HCEC 1CT (cell line): ENCODE measurements at places on chromosomes 7 and 10.

DNA sequence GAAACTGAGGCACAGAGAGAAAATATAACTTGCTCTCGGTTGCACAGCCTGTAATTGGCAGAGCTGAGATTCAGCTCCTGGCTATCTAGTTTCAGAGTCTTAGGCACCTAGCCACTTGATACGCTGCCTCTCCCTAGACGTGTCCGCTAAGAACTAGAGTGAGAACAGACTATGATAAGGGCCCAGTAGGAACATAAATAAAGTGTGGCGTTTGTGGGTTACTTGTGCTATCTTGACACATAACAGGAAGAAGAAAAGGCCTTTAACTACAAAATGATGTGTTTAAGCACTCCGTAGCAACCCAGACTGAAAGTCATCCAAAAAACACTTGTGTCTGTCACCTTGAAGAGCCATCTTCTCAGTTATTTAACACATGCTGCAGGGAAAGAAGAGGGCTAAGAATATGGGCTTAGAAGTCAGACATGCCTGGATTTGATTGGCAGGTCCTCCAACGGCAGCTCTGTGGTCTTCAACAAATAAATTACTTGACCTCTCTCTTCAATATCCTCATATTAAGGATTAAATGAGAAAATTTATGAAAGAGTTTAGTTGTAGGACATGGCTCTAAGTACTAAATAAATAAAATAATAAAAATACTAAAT is 96.2 kb downstream of the SGMS1 start:
- no peak for DNase-seq

DNA sequence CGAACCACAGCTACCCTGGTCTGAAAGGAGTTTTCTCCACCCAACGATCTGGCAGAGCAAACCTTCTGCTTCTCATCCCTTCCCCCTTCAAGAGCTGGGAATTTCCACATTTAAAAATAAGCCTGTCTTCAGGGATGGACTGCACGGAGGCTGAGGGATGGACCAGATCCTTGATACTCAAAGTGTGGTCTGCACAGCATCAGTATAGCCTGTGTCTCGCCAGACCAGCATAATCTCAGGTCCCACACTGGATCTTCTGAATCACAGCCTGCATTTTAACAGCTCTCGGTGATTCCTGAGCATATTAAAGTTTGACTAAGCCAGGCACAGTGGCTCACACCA is 7.1 kb downstream of the KCNMA1 start:
- DNase-seq = no peak

GRCh38 chr10:62136931-62137330 is 131.7 kb downstream of the RTKN2 start:
- peak; percentile 93 for DNase-seq

GRCh38 chr7:92115821-92116220 is 18.5 kb downstream of the CYP51A1 start:
- no peak for DNase-seq

- no peak for DNase-seq
Measured at GRCh38 chr10:128065881-128066534, 60.2 kb downstream of the MKI67 start.

- no peak for DNase-seq
Measured at GRCh38 chr10:78436222-78436573, 402.5 kb downstream of the RPS24 start.

DNA sequence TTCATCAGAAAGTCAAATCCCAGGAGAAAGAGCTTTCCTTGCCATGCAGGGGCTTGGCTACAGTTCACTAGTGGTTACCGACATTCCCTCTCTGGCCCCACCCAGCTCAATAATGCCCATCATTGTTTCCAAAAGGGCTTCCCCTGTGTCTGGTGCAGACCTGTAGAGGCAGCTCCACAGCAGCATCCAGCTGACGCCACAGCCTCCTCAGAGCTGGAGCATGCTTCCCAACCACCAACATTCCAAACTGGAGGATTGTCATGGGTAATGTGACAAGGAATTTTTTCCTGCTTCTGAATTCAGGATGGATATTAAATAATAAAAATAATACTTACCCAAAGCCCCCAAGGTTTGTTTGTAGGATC is 77.4 kb downstream of the ZNF365 start:
- DNase-seq = no peak

DNA sequence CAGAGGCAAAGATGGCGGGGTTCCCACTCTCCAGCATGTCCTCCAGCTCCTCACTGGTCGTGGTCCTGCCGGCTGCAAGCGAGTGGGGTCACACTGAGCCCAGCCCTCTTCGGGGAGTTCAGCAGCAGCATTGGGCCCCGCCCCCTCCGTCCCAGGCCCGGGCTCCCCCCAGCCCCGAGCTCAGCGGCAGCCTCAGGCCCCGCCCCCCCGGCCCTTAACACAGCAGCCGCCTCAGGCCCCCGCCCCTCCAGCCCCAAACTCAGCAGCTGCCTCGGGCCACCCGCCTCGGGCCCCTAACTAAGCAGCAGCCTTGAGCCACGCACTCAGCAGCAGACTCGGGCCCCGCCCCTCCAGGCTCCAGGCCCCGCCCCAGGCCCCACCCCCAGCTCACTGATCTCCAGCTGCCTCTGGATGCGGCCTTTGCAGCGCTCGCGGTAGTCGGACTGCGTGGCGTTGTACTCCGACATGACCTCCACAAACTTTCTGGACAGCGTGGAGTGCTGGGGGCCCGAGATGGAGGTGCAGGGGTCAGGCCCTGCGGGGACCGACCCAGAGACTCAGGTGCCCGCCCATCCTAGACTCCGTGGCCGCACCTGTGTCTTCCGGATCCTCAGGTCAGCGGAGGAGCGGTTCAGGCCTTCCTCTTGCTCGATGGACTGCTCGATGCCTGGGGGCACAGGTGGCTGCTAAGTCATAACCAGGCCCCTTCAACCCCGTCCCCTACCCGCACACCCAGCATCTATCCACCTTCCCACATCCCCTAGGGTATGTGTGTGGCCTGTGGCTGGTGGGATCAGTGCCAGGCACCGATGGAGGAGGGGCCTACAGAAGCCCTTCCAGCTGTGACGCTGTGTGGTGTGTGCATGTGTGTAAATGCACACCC is 15.5 kb downstream of the STX1A start:
- no peak for DNase-seq

GRCh38 chr10:35579726-35580422 is 25.3 kb upstream of the GJD4 start:
- DNase-seq = no peak

GRCh38 chr7:137329411-137329810 is 14.1 kb downstream of the PTN start:
- DNase-seq = no peak

GRCh38 chr10:97020452-97021400 is 165.0 kb downstream of the SLIT1 start:
- DNase-seq = no peak

GRCh38 chr10:101301111-101301731 is 52.7 kb upstream of the BTRC start:
- DNase-seq = peak; percentile 47

DNA sequence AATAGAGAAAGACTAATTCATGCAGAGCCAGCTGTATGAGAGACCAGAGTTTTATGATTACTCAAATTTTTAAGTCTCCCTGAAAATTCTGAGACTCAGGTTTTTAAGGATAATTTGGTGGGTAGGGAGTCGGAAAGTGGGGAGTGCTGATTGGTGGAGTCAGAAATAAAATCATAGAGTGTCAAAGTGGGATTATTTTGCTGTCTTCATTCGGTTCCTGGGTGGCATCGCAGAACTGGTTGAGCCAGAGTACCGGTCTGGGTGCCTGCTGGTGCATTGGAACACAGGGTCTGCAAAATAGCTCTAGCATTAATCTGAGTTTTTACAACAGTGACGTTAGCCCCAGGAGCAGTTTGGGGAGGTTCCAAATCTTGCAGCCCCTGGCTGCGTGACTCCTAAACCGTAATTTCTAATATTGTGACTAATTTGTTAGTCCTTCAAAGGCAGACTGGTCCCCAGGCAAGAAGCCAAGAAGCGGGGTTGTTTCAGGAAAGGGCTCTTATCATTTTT is 32.4 kb downstream of the GPRIN2 start:
- DNase-seq = peak; percentile 89

GRCh38 chr7:5139998-5140397 is 50.0 kb upstream of the WIPI2 start:
- DNase-seq = peak; percentile 7

- no peak for DNase-seq
Measured at GRCh38 chr7:16562456-16563220, 36.0 kb downstream of the LRRC72 start.

DNA sequence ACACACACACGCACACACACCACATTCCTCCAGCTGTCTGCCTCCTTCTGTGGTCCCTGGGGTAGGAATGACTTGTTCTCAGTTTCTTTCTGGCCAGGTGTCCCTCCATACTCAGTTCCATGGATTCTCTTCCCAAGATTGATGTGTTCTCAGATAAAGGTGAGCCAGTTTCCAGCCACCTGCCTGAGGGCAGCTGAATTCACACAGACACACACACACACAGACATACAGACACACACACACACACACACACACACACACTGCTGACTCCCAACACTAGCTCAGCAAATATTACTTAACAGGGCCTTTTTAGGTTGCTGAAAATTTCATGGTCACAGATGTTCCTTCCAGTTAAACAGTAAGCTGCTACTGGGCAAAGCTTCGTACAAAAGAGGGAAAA is 45.4 kb upstream of the GDF10 start:
- DNase-seq = no peak

GRCh38 chr10:96305019-96305418 is 785 bp downstream of the DNTT start:
- DNase-seq = no peak

GRCh38 chr10:133260895-133261725 is 15.6 kb downstream of the ADAM8 start:
- peak; percentile 27 for DNase-seq

DNA sequence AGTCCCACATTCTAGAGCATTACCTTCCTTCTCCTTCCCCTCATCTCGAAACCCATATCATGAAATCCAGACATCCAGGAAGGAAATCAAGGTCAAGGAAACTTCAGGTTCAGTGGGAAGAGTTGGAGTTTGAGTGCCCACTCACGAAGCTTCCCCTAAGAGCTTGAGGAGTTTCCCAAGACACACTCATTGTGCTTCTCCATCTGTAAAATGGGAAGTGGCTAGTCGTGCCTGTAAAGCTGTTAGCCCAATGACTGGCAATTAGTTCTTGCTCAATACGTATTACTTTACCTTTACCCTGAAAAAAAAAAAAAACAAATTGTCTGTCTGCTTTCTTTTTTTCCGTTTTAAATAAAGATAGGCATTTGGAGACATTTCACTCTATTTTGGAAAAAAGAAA is 42.3 kb downstream of the GPAM start:
- no peak for DNase-seq

GRCh38 chr7:141701489-141702046 is 398 bp downstream of the DENND11 start:
- no peak for DNase-seq

GRCh38 chr10:66095610-66096009 is 830.2 kb upstream of the LRRTM3 start:
- no peak for DNase-seq

DNA sequence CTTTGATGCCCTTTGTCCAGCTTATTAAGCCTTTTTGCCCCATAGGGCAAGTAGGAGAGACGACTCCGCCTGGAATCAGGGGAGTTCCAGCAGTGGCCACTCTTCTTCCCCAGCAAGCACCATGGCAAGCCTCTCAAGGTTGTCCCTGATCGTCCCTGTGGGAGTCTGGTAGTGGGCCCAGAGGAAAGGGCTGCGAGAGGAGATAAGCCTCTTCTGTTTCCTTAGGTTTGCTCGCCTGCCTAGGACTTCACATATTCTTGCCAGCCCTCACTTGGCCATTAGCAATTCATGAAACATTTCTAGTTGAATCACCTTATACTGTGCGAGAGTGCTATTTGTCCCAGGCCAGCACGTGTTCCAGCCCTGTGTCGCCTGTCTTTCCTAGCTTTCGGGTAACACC is 47.8 kb upstream of the CPN1 start:
- DNase-seq = no peak

DNA sequence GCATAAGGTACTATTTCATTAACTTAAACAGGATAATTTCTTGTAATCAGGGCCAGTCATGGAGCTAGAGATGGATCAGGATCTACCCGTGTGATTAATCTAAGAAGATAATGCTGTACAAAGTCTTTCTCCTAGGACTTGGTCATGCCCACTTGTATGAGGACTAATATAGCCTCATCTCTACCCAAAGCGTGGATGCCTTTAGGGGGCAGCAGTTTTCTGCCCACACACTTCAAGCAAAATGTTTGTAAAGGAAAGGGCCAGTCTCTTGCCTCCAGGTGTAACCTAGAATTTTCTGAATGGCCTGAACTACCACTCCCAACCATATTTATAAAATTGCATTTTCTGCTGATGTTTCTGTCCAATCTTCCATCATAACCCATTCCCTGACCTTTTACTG is 764.0 kb upstream of the IGFBP3 start:
- no peak for DNase-seq

GRCh38 chr7:104982308-104983075 is 31.5 kb upstream of the KMT2E start:
- DNase-seq = no peak

DNA sequence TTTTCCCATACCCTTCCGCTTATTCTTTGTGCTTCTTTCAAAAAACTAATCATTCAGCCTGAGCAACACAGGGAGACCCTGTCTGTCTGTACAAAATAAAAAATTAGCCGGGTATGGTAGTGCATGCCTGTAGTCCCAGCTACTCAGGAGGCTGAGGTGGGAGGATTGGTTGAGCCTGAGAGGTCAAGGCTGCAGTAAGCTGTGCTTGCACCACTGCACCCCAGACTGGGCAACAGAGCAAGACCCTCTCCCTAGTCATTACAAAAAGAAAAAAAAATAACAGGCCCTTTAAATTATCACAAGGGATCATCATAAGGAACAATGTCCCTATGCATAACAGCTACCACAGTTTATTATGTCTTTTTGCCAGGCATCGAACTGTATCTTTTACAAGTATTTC is 119.6 kb downstream of the TRIM24 start:
- DNase-seq = no peak

- no peak for DNase-seq
Measured at GRCh38 chr10:118020365-118020764, 26.4 kb downstream of the RAB11FIP2 start.

- no peak for DNase-seq
Measured at GRCh38 chr10:58063861-58064480, 203.7 kb downstream of the IPMK start.

DNA sequence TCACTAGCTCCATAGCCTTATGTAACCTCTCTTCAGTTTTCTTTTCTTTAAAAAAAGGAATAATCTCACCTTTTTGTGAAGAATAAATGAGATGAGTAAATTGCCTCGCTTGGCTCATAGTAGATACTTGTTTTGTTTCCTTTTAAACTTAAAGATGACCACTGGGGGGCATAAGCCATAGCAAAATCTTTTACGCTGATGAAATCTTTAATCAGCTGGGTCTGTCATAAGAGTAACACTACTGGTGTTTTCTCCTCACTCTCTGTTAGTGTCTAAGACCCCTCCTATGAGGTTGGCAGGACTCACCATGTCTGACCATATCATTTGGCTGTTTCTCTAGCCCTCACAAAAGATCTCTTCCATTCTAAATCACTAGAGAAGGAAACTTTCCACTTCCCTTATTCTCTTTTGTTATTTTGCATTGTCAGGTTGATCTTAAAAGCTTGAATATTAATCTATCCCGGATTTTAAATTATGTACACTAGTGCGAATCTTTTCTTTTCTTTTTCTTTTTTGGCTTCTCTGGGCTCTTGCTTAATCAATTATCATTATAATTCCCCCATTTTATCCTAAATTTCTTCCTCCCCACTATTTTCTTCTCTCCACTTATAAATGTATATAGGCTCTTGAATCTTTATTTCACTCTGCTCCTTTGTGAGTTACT is 12.5 kb downstream of the STAG3 start:
- DNase-seq = peak; percentile 47
